Coronary artery (tissue), 2 donors: ENCODE measurements at places on chromosomes 16 and 17.

GRCh38 chr17:8831234-8831849, 32.2 kb upstream of the MFSD6L start:
- no peak for DNase-seq

DNA sequence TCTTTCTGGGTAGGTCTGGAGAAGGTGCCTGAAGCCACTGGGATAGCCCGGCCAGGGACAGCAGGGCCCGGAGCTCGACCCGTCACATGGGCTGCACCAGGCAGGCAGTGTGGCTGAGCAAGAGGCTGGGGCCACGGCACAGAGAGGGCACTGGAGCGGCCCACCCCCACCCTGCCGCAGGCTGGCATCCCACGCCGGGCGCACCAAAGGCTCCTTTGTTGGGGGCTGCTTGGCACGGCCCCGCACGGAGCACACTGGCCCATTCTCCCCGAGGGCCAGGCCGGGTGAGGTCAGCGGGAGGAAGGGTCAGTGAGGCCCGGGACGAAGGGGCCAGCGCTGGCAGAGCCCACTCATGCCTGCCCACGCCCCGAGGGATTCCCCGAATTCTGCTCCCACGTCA, 36.5 kb upstream of the PVALEF start:
- no peak for DNase-seq

GRCh38 chr17:76909971-76910760, 42.0 kb downstream of the MGAT5B start:
- DNase-seq: no peak

- no peak for DNase-seq
Measured at GRCh38 chr16:80277182-80277581, 263.6 kb upstream of the DYNLRB2 start.

- DNase-seq: no peak
Measured at GRCh38 chr17:43721537-43722268, 36.9 kb downstream of the SOST start.

DNA sequence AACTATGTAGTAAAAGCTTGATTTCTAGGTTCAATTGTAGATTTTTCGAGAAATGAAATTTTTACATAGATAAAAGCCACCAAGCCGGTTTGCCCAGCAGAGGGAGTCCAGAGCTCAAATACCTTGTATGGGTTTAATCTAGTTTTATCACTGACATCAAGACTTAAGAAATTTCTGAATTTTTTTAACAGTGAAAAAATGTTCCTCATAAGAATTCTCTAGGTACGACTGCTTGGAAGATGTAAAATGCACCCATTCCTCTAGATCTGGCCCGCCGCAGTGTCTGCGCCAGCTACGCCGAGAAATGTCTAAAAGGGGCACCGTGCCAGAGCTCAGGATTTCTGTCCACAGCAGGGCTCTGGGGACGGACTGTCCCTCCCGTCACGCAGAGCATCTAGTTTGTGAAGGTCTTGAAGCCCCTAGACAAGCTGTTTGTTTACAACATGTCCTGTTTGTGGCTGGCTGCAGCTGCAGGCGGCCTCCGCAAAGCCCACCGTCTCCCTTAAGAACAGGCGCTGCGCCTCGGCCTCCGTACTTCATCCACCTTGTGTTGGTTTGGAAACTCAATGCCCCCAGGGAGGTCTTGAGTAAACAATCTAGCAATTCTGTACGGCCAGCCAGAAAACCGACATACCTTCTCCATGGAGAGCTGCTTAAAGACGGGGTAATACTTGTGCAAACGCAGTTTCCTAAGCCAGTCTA, 24.8 kb downstream of the MAP1LC3B start:
- DNase-seq: no peak

DNA sequence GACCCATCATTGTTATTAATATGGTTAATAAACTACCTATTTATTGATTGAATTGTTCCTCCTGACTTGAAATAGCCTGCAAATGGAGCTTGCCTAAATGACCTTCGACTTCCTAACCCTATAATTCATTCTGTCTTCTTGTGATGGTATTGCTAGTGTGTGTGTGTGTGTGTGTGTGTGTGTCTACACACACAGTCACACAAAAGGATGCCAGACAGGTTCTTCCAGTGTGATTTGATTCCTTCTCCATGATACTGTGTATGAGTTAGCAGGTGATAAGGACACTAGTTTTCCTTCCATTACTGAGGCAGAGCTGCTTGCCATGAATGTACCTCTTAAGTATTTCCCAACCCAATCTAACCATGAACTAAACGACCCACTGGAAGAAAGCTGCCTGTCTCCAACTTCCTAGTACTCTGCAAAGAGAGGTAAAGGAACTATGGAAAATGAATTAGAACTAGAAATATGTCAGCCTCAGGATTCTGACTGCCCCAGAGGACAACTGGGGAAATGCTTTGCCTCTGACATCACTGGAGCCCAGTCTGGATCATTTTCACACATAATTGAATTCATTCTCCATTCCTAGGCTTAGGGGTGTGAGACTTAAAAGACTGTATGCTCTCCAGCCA, 3.5 kb upstream of the CDC6 start:
- DNase-seq: peak; percentile 14

DNA sequence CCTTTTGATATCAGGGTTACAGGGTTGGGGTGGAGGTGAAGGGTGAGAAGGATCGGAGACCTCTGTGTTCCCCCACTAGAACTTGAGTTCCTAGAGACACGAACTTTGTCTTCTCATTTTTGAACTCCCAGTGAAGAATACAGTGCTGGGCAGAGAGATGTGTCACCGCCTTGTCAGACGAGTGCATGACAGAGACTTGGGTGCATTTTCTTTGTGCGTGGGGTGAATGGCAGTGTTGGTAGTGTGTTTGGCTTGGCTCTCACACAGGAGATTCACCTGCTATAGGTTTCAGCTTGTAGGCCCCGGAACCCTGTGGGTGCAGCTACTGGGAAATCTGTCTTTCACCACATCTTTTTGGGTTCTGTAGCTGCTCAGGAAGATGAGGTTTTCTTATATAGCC, 40.0 kb upstream of the CCR7 start:
- DNase-seq: no peak

GRCh38 chr16:27389272-27389961, 12.6 kb upstream of the IL21R start:
- no peak for DNase-seq

GRCh38 chr16:75503801-75504200, 8.6 kb upstream of the CHST6 start:
- no peak for DNase-seq

GRCh38 chr17:32546031-32546444, 59.2 kb downstream of the CDK5R1 start:
- DNase-seq: no peak

- no peak for DNase-seq
Measured at GRCh38 chr17:68346448-68346847, 55.2 kb downstream of the ARSG start.

DNA sequence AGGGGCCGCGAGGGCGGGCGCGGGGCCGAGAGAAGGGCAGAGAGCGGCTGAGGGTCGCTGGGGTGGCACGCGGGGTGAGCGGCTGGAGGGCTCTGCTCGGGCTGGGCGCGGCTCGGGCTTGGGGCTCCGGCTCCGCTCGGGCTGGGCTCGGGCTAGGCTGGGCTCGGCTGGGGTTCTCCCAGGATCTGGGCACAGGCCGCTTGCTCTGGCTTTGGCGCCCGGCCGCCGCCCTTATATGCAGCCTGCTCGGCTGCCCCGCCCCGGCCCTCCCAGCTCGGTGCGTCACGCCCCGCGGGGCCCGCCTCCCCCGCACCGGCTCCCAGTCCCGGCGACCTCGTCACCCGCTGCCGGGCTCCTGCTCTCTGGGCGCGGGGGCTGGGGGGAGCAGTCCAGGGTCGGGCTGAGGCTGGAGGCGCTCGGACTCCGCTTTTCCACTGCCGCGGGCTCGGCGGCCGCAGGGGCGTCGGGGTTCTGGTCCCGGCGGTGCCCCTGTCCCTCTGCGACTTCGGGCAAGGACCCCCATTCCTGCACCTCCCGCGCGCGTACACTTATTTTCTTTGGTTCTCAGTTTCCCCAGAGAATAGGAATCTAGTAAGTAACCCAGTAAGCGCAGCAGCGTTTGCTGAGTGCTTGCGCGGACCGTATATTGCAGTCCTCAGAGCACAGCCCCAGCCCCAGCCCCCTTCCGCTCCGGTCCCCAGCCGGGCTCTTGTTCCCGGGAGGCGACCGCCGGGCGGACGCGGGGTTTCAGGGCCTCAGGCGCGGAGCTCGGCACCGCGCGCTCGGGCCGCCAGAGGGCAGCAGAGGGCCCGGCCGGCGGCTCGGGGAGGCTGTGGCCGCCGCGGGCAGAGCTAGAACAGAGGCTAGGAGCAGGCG, at the start of gene RASD1:
TSS of gene RASD1 (minus strand) at position 207 of the 876 bp plus-strand sequence. CDS start 214 bp downstream, outside the sequence.
- DNase-seq: peak; percentile 93

GRCh38 chr16:24935336-24935735, 79.8 kb downstream of the ARHGAP17 start:
- no peak for DNase-seq
